Urothelium cell line (cell line): ENCODE measurements at places on chromosomes 11 and 22.
A peak's percentile ranks its signal among the peaks of the same experiment; 100 is the strongest.

DNA sequence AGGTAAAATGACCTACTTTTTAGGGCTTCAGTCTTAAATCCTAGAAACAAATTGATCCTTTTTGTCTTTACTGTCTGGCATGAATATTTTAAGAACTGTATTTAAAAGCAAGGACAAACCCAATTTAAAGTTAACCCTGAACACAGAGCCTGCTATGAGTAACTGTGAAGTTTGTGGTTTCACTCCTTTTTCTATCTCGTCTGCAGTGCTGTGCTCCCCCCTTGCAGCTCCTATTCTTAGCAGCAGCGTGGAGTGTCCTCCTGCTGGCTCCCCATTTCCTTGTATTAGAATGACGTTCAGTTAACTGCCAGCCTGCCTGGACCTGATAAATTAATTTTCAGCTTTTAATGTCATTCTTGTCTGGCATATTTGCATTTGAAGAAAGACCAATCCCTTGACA is 40.0 kb upstream of the LRRC4C start:
- DNase-seq = no peak

DNA sequence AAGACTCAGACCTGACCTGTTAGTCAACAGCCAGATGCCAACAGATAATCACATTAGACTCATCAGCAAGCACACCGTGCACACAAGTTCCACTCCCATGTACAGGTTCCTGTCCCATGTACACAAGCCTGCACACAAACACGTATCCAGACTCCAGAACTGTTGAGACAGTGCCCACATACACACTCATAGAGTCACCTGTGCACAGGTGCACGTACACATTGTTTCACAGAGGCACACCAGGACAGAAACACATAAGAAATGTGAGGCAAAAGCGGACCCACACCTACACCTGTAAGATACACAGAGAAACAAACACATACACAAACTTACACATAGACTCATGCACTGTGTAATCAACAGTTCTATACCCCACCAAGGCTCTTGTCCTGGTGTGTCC is 2.7 kb upstream of the ZNF74 start:
- no peak for DNase-seq

- no peak for DNase-seq
These were observed 90.9 kb upstream of the TP53I11 start for GRCh38 chr11:45041596-45041995.

- no peak for DNase-seq
These were observed 237.8 kb downstream of the GRIK4 start for GRCh38 chr11:120749395-120749794.

DNA sequence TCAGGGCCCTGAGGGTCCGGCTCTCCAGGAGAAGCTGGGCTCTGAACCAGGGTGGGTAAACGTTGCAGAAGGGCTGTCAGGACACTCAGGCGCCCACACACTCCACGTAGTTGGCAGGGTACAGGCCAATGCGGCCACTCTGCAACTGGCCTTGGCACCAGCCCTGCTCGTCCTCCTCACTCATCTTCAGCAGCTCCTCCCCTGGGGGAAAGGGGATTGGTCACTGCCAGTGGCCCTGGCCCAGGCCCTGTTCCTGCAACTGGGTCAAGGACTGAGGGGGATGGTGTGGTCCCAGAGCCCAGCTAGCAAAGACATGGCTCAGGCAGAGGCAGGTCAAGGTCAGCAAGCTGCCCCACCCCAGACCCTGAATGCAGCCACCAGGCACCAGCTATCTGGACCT is 1.2 kb upstream of the ARFGAP2 start:
- no peak for DNase-seq

DNA sequence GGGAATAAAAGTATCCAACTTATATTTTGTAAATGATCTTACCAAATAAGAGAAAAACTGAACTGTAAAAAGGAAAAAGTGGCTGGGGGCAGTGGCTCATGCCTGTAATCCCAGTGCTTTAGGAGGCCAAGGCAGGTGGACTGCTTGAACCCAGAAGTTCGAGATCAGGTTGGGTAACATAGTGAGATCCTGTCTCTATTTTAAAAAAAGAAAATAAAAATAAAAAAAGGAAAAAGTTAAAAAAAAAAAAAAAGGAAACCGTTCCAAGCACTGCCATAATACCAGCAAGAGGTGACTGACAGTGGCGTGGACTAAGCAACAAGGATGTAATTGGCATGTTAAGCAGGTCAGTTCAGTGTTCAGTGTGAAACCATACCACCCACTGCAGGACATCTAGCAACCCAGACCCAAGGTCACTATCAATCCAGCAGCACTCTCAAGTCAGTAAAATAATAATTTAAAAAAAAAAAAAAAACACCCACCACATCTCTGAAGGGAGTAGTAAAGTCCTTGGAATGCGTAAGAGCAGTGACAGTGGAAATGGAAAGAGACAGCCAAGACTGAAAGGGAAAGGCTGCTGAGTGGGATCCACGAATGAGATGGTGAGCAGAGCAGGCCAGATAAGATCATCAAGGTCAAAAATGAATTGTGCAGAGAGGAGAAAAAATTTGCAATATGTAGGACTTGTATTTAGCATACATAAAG is 43.6 kb downstream of the MAPK1 start:
- no peak for DNase-seq

GRCh38 chr11:114317787-114318137 is 21.6 kb downstream of the NNMT start:
- DNase-seq = no peak

GRCh38 chr11:5040876-5041275 is 5.5 kb upstream of the OR52J3 start:
- DNase-seq = no peak

- DNase-seq = peak; percentile 87
These were observed 9.4 kb downstream of the EHD1 start for GRCh38 chr11:64868904-64869570.

DNA sequence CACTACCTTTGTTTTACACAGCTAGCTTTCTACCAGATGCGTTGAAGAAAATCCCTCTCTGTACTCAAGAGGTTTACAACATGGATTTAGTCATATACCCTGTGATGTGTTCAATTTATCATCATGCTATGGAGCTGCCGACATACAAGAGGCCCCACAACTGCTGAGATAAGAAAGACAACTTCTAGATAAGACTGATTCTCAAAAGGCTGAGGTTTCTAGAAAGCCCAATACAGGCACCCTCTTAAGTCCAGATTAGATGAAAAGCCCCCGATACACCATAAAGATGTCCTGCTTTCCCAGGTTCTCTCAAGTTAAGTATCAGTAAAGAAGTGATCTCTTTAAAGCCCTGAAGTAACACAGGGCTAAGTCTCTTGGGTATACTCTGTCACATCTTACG is 14.3 kb downstream of the MTCH2 start:
- DNase-seq = no peak

- no peak for DNase-seq
These were observed 53.7 kb upstream of the NECTIN1 start for GRCh38 chr11:119782739-119783072.

GRCh38 chr11:6094186-6094585 is 13.3 kb upstream of the OR56B4 start:
- DNase-seq = no peak

GRCh38 chr11:102497061-102497460 is 33.5 kb downstream of the MMP7 start:
- DNase-seq = no peak
